ENCODE measurements at places on chromosomes 12 and 14.

- no peak for DNase-seq
These were observed 3.9 kb upstream of the AMHR2 start for GRCh38 chr12:53419756-53420155.

DNA sequence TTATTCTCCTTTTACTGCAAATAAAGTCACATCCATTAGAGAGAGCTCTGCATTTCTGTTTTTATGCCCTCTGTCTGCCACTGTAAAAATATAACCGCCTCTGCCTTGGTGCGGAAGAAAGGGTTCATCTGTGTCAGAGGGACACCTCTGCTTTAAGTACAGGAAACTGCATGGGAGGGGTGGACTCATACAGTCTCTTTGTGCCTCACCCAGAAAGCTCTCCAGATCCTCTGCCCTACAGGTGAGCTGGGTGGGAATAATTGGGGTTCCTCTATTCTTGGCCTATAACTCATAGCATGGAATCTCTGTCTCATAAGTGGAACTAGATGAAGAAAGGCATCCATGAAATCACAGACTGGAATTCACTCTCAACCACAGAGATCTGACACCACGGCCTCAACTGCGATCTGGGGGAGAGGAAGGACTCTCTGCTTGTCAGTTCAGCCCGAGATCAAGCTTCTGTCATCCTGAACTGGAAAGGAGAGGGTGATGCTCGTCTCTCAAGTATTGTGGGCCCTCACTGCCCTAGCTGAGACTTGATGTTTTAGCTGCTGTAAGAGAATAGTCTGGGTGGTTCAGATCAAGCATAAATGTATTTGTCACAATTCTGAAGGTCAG is 702.3 kb downstream of the TMEM121 start:
- DNase-seq: peak; percentile 60

- DNase-seq: no peak
These were observed 57.4 kb downstream of the ACTN1 start for GRCh38 chr14:68921666-68922065.

DNA sequence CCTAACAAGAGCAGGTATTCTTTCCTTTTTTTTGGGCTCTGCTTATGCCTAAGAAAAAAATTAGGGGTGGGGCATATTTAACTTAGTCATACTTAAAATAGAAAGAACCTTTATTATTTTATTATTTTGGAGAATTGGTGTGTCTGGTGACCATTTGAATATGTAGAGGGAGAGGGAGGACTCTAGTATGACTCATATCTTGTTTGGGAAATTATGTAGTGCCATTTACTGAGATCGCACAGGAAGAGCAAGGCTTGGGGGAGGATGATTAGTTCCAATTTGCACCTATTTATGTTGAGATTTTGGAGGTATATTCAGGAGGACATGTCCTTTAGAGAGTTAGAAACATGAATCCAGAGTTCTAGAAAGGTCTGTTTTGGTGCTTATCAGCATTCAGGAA is 9.9 kb downstream of the ZNF410 start:
- DNase-seq: no peak

- no peak for DNase-seq
These were observed 1562.4 kb upstream of the SEL1L start for GRCh38 chr14:83096092-83096491.

- DNase-seq: no peak
These were observed 17.8 kb downstream of the SRRM4 start for GRCh38 chr12:118999107-118999506.

DNA sequence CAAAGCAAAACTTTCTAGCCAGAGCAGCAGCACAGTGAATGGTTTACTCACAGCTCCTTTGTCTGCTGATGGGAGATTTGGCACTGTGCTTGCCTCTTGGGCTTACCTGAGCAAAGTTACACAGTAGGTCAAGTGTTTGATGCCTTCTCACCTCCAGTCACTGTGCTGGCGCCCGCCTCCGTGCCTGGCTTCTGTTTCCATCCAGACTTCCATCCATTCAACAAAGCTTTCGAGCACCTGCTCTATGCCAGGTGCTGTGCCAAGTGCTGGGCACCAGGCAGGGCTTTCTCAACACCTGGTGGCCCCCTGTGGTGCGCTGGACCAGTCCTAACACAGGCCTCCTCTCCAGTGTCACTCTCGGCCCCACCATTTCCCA is 199.2 kb upstream of the EEA1 start:
- no peak for DNase-seq

DNA sequence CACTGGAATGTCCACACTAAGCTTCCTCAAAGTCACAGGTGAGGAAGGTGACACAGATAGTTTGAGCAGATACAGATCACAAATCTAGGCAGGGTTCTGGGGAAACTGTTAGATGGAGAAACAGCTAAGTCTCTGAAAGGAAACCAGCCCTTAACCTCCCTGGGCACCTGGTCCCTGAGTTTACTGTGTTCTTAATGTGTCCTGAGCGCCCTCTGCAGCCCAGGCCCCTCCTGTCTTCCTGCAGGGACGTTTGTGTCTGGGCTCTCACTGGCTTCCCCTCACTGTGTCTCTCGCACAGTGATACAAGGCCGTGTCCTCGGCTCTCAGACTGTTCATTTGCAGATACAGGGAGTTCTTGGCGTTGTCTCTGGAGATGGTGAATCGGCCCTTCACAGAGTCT is 684.3 kb downstream of the TMEM121 start:
- peak; percentile 89 for DNase-seq

DNA sequence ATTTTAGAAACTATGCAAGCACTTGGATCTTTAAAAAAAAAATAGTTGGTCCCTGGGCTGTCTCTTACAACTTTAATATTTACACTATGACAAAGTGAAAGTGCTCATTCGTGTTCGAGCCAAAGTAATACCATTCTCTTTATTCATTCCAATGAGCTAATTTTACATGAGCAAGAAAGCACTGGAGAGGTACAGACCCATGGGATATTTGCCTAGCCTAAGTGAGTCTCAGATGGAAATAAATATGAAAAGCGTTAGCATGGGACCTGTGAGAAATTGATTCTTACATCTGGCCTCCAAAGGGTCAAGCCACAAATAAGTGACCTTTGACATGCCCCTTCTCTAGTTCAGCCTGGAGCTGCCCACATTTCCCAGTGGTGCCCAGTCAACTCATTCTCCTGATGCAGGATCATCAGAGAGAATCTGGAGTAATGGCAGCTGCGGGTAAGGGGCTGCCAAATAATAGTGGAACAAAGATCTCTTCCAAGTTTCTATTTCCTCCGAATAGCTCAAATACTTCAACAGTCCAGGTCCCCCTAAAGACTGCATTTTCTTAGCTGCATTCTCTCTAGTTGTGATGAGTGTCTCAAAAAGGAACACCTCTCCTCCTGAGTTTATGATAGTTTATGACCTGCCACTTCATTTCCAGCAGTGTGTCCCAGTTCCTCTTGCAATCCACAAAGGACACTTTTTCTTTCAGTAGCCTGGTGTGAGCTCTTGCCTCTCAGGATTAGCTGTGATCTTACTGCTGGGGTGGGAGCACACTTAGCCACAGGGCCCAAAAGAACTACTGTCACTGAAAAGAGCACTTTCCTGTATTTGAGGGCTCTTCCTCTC is 208.2 kb downstream of the DAD1 start:
- no peak for DNase-seq

DNA sequence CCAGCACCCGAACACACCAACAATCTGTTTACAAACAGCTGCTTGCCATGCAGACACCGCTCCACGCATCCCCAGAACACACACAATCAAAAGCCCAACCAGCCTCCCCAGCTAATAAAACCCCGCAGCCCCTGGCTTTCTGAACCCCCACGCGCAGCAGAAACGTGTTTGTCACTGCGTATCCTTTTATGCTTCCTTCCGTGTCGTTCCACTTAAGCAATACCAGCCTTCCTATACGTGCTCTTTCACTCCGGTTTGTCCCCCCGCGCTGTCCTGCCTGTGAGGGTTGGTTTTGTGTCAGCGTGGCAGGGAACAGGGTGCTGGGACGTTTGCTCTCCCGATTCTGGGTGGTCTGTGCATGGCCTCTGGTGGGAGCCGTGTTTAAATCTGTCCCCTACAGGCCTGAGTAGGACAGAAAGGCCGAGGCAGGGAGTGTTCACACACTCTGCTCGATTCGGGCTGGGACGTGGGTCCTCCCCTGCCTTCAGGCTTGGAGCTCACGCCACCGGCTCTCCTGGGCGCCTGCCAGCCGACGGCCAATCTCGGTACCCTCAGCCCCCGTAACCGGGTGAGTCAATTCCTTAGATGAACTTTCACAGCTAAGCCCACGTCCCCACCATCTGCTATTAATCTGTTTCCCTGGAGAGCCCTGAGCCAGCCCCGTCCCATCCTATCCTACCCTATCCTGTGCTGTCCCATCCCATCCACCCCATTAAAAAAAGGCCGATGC is 60.0 kb downstream of the NOC4L start:
- no peak for DNase-seq

DNA sequence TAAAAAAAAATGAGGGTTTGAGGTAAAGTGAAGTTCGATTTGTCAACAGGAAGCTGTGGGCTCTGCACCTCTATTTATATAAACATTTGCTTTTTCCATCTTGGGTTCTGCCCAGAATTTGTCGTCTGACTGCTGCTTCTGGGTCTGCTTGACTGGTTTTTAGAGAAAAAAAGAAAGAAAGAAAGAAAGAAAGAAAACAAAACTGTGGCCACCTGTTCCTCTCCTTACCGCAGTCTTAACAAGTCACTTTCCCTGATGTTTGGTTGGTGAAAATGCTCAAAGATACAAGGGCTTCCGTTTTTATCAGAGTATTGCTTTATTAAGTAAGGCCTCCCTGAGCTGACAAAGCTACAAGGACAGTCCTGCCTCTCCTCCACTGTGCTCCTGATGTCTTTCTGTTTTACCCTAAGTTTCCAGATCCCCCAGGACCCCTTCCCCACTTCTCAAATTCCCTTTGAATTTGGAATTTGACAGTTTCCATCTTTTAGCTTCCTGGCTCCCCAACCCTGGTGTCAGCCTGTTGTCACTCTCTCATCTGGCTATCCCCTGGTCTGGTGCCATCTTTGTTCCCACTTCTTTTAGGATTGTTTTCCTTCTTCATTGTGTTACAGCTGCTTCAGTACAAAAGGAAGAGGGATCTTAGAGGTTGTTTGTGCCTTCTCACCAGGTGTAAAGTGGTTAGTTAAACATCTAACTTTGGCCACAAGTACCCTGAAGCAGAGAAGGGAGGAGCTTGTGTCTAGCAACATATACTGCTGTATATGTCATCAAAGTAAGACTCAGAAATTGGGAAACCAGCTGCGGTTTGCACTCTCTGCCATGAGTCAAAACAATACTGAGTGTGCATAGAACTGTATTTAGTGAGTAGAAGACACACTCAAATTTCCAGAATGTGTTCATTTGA is 18.0 kb downstream of the MFAP5 start:
- DNase-seq: peak; percentile 56

DNA sequence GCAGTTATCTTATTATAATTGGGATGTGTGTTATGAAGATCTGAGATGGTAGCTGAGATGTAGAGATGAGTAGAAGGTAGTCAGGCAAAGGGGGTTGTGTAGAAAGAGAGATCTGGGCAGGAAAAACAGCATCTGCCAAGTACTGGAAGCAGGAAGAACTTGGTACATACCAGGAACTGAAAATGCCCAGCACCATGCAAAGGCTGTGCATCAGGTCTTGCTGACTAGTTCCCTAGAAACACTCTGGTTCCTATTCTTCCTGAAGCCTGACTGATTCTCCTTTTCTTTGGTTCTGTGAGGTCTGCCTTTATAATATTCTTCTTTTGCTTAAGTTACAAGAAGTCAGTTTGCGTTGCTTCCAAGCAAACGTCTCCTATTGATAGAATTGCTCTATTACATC is 6.7 kb upstream of the NFATC4 start:
- DNase-seq: no peak

DNA sequence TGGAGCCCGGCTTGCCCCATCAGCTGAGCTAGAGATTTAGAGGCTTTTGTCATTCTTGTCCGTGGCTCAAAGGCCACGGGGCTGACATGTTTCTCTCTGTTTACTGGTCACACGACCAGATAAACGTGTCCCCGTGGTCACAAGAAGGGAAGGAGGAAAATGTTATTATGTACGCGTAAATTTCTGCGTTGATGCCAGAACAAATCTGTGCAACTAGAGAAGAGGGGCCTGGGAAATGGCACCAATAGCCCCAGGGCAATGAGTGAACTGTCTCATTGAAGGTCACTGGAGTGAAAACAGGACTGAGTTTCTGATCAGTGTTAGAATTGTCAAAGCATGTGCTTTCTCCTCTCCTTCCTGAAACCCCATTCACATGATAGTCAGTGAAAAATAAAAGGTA is 25.3 kb downstream of the OAS2 start:
- DNase-seq: no peak

- no peak for DNase-seq
These were observed 93.0 kb downstream of the TRHDE start for GRCh38 chr12:72365151-72365550.

DNA sequence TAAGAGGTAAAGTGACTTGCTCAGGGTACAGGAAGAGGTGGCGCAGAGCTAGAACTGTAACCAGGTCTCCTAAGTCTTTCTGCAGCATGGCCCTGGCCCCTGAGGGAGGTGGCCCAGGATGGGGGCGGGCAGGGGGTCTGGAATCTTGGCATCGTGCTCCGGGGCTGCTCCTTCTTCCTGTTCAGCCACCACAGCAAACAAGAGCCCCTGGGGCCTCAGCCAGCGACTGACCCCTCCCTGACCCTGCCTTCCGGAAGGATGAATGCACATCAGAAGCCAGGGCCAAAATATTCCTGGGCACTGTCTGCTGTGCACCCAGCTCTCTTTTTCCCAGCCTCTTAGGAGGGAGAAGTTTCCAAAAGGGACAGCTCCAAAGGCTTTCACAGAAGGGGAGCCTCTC is 242.8 kb downstream of the DPF3 start:
- DNase-seq: no peak

Measured in DND-41 (cell line).